ENCODE measurements at places on chromosomes 4 and X.

GRCh38 chrX:38438321-38438720 lies 85.9 kb downstream of the OTC start:
- DNase-seq, result no peak

DNA sequence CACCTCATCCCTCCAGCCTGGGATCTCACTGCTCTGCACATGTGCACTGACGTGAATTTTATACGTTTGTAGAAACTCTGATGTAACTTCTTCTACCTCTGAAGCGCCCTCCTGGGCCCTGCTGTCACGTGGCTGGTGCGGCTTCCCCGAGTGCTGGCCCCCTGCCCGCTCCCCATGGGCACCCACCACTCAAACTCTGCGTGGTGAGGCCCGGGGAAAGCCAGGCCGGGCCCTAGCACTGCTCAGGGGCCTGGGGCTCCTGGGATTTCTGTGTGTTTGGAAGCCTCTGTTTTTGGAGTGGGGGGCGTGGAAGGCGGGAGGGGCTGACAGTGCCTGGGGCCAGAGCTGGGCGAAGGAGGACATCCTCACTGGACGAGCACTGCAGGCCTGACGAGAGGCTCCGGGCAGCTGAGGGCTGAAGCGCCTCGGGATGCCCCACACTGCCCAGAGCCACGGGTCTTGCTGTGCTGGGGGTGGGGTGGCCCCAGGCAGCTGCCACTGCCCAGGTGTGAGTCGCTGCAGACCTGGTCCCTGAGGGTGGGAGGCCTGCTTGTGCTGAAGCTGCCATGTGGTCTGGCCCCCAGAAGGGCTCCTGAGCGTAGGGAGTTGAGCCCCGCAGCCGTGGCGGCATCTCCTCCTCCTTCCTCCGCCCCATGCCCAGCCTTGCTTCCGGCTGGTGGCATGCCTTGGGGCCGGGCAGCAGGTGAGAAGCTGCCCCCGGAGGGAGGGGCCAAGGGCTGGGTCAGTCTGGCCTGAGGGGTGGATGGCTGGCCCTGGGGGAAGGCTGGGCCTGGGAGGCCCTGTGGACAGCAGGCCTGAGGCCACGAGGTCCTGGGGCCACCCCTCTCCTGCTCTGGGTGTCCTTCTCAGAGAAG lies 7.7 kb downstream of the NAT8L start:
- no peak for DNase-seq

DNA sequence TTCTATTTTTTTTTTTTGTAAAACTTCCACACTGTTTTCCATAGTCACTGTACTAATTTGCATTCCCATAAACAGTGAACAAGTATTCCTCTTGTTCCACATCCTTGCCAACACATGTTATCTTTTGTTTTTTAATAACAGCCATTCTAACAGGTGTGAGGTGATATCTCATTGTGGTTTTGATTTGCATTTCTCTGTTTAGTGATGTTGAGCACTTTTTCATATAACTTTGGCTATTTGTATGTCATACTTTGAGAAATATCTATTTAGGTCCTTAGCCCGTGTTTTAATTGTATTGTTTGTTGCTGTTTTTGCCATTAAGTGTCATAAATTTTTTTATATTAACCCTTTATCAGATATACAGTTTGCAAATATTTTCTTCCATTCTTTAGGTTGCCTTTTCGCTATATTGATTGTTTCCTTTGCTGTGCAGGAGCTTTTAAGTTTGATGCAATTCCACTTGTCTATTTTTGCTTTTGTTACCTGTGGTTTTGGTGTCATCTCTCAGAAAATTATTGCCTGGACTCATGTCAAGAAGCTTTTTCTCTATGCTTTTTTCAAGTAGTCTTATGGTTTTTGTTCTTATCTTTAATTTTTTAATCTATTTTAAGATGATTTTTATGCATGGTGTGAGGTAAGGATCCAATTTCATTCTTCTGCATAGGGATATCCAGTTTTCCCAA lies 27.9 kb upstream of the NDNF start:
- no peak for DNase-seq

GRCh38 chr4:129176864-129177263 lies 80.9 kb downstream of the C4orf33 start:
- DNase-seq, result no peak

GRCh38 chr4:127849505-127850234 lies 31.0 kb upstream of the PLK4 start:
- DNase-seq, result no peak

- no peak for DNase-seq
Observed at GRCh38 chr4:142348613-142349021, 497.5 kb downstream of the INPP4B start.

- DNase-seq, result peak; percentile 67
Observed at GRCh38 chrX:154800478-154801210, 4.6 kb downstream of the MPP1 start.

- no peak for DNase-seq
Observed at GRCh38 chr4:185412412-185412811, 13.4 kb downstream of the UFSP2 start.

DNA sequence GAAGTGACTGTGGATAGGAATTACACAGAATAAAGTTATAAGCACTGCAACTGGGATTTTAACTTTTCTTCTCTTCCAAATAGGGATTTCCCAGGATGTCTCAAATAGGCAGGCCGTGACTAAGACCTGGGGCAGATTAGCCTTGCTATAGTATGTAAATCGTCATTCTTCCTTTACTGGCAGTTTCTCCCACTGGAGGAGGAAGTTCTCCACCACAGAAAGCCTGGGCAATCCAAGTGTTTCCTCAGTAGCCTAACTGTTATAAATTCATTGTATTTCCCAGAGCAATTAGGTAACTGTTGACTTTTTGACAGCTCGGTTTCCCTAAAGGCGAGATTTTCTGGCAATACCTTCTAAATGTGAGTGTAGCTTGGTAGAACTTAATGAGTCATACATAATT lies at the start of gene TNIP3:
Gene TNIP3 (minus strand): TSS at position 31 of the 400 bp plus-strand sequence. CDS start 196 bp downstream, outside the sequence.
- no peak for DNase-seq

DNA sequence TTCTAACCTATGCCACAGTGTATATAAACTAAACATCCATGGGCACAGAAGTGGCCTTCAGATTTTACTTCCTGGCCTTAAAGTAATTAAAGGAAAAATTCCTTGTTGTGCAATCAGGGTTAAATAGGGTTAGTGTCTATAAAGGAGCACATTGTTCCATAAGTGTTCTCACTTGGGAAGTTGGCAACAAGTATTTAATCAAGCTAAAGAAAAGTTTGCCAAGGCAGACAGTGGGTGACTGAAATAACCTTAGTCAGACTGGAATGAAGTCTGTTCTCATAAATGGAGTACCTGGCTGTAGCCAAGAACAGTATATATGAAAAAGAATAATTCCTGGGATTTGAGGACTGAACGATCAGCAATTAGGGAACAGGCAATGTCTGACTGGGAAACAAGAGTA lies 213.6 kb downstream of the HTR2C start:
- DNase-seq, result no peak

DNA sequence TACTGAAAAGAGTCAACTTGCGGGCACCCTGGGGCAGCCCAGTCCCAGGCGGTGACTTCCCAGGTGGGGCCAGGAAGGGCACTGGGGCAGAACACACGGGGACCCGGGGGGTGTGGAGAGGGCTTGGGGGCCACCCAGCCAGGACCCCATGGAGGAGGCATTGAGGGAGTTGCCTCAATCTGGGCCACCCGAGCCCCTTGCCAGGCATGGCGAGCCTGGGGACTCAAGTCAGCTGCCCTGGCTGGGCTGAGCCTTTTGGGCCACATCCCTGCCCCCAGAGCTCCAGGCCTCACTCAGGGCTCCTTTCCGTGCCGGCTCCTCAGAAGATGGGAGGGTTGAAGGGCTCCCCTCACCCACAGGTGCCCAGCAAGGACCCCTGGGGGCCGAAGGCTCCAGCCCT lies 6.6 kb upstream of the CPLX1 start:
- no peak for DNase-seq

GRCh38 chr4:13470379-13470778 lies 13.8 kb downstream of the RAB28 start:
- no peak for DNase-seq

DNA sequence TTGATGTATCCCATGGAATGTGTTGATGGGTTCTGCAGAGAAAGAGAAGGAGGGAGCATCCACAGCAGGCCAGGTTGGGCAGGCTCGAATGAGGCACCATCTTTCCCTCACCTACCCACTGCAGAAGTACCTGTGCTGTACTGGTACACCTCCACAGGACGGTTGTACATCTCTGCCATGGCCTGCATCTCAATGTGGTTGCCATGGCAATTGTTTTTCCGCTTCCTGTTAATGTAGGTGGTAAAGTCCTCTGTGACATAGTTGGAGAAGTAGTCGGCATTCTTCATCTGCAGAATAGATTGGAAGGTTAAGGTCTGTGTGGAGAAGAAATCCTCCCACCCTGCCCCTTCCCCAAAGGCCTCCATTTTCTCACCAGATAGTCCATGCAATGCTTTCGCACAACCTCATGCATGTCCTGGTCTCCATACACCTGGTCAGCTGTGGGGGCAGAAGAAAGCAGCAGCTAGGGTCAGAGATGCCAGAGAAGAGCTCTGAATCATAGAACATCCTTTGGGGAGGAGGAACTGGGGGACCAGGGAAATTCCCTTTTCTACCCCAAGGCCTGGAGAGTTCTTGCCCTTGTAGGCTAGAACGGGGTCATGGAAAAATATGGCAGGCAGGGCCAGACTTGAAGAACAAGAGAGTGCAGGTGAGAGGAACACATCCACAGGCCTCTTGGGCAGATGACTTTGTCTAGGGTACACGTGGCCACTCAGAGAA lies 15.9 kb upstream of the PIM2 start:
- no peak for DNase-seq

DNA sequence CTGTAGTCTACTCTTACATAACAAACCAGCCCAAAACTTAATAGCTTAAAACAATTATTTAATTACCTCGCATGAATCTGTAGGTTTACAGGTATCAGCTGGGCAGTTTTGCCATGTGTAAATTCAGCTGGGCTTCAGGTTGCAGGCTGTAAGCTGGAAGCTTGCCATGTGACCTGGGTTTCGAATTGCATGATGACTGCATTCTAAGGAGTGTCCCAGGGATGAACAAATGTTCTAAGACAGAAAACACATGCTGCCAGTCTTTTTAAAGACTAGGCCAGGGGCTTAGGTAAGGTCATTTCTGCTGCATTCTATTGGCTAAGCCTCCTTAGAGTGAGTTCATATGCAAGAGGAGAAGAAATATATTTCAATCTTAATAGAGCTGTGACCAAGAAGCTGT lies 44.8 kb downstream of the GRIA2 start:
- DNase-seq, result no peak

- DNase-seq, result no peak
Observed at GRCh38 chrX:118560489-118560888, 64.9 kb downstream of the DOCK11 start.

DNA sequence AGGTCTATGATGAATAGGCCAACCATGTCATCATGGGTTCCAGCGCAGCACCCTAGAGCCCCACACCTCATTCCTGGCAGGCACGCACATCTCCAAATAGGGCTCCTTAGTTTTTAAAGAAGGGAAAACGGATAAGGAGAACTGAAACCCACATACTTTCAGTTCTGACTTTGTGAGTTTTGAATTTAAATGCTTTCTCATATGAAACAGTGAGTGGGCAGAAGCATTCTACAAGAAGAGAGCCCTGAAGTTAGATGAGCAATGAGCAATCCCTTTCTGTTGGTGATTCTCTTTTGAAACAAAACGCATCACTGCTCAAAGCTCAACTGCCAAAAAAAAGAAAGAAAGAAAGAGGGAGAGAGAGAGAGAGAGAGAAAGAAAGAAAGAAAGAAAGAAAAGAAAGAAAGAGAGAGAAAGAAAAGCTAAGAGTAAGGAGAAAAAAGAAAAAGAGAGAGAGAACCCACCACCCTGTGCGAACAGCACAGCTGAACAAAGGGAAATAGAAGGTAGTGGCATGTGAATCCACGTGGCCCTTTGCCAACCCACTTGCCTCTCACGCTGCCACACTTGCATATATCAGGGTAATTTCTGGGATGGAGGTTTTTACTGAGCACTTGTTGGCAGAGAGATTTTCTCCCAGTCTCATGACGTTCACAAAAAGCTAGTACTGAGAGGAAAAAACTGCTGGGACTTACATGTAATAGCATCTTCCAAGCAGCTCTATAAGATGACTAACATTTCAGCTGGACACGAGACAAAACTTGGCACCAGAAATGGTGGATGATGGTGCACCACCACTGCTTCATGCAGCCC lies 31.0 kb downstream of the TMSB4X start:
- no peak for DNase-seq

DNA sequence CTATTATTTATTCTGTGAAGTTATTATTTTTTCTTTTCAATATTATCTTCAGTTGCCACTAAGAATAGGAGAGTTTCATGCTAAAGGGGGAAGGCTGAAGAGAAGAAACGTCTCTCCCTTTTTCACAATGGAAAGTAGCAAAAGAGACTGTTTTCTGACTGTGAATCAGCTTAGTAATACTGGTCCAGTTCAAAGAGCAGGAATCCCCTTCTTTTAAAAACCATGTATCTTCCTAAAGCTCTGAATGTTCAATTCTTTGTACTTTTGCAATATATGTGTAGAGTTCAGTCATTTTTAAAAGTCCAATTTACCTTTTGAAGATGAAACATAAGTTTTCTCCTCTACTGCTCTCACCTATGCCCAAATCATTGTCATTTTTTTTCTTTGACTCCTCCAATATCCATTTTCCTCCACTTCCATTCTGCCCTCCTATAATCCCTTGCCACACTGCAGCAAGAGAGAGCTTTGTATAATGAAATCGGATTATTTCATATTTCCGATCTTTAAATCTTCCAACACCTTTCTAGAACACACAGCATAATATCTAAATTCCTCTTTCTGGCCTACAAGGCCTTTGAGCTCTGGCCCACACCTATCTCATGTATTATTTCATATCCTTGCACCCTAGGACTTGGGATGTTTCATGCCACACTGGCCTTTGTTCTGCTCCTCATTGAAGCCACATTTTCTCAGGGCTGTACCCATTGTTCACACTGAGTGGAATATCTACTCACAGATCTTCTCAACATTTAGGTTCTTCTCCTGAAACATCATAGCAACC lies 195.3 kb downstream of the CAMK2D start:
- DNase-seq, result no peak

GRCh38 chrX:15815779-15816437 lies 25.6 kb downstream of the ZRSR2 start:
- no peak for DNase-seq

- DNase-seq, result no peak
Observed at GRCh38 chr4:21117541-21118180, 417.4 kb downstream of the PACRGL start.

DNA sequence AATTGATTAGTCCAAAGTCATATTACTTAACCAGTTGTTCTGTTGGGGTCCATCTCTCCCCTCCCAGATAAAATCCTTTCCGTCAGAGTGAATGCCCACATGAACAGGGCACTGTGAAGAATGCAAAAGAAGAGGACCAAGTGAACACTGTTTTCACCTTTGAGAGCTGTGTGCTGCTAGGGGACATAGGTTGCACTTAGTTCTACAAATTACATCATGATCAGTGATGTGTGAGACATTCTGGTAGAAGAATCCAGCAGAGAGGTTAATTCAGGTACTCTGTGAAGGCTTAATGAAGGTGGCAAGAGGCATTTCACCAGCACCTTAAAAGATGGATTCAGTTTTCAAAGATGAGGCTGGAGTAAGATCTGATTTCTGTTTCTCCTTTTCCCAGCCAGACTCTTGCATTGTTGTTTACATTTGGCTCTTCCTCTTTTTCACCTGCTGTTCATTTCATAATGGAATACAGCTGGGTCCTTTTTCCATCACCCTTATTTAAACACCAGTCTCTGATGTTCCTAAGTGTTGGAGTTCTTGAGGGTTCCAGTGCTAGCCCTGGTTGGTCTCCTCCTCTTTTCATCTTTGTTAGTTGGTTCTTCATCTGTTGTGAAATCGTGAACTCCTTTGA lies 10.9 kb downstream of the GAB1 start:
- no peak for DNase-seq

Data from DMS153 (cell line).